ENCODE measurements at places on chromosomes 16 and 17.

DNA sequence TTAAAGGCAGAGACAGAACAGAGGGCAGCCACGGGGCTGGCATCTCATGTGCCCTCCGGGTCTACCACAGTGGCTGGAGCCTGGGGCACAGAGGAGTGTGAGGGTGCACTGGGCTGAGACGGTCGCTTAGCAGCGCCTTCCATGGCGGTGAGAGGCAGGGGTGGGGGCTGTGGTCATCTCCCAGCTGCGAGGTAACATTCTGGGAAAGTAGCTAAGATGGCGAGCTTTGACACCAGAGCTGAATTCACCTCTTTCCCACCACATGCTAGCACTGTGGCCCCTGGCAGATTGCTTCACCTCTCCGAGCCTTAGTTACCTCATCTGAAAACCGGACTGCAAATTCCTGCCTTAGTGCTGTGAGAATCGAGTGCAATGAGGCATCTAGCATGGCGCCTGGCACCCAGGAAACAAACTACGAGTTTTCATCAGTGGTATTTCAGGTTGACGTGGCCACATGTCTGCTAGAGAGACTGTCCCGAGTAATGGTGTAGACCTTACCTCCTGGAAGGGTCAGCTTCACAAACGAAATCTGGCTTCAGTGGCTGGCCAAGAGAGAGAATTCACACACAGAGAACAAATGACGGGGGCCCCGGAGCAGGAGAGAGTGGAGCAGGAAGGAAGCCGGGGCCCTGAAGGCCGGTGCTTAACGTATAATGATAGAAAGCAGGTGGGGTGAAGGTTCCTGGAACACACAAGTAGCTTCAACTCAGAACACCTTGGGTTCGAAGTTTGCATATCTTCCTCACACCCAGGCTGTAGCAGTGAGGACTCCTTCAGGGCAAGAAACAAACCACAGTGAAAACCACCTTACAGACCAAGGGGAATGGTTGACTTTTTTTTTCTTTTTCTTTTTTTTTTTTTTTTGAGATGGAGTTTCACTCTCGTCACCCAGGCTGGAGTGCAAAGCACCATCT, 63.9 kb upstream of the RPH3AL start:
- no peak for DNase-seq

DNA sequence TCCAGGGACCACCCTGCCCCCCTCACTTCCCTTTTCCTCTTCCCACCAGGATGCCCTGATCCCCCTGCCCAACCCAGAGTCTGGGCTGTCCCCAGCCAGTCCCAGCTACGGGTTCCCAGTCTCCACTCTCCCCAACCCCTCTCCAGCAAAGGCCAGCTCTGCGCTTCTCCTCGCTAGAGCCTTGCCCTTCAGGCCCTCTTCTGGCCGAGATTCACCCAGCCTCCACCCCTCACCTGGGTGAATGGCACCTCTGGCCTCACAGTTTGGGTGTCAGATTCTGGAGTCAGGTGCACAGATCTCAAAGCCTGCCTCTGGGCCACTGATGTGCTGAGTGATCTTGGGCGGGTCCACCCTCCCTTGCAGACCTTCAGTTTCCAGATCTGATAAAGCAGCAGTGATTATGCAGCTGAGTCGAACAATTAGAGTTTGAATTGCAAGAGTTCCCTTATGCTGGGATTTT, 185.6 kb upstream of the TNRC6C start:
- no peak for DNase-seq

DNA sequence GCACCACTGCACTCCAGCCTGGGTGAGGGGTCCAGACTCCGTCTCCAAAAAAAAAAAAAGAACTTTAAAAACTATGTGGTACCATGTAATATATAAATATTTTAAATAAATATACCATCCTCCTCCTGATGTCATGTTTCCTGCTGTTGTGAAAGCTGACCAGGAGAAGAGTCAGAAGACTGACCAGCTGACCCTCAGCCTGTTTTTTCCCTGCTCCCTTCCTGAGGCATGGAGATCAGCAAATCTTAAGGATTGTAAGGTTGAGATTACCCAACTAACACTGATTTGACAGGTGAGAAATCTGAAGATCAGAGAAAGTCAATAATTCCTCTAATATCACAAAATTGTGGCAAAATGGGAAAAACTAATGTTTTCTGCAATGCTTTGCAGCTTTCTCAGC, 18.1 kb downstream of the NCOR1 start:
- no peak for DNase-seq

- DNase-seq = no peak
Measured at GRCh38 chr16:12349936-12350850, 373.7 kb downstream of the SNX29 start.

DNA sequence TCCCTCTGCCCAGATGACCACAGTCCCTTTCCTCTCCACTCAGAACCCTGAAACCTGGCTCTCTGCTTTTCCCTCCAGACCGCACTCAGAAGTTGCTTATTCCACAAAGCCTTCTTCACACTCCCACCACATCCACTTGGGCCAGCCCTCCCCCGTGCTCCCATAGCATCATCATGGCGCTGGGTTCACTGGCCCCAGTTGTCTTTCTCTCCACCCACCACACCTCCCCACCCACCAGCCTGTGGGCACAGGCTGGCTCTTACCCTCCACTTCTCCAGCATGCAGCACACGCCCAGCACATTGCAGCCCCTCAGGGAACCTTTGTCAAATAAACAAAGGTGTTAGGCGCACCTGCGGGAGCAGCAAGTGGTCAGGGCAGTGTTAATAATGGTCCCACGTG, 130.0 kb downstream of the KATNIP start:
- no peak for DNase-seq

GRCh38 chr17:12839042-12839441, 49.7 kb downstream of the ARHGAP44 start:
- DNase-seq = no peak

GRCh38 chr17:3400055-3400454, 1.8 kb upstream of the OR1E1 start:
- DNase-seq = no peak

- DNase-seq = no peak
Measured at GRCh38 chr17:57536289-57536688, 208.8 kb downstream of the CCDC182 start.

- DNase-seq = no peak
Measured at GRCh38 chr17:51046514-51047384, 73.9 kb downstream of the SPAG9 start.

DNA sequence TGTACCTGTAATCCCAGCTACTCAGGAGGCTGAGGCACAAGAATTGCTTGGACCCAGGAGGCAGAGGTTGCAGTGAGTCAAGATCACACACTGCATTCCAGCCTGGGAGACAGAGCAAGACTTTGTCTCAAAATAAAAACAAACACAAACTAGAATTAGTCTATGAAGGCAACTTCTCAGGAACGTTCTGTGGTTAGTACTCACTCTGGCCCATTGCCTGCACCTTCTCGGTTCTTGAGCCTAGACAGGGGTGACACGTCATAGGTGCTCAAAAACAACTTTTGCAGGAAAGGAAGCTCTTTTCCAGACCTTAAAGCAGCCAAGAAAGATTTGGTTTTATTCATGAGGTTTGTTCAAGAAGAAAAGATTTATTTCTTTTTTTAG, 22.3 kb upstream of the CNOT1 start:
- no peak for DNase-seq

DNA sequence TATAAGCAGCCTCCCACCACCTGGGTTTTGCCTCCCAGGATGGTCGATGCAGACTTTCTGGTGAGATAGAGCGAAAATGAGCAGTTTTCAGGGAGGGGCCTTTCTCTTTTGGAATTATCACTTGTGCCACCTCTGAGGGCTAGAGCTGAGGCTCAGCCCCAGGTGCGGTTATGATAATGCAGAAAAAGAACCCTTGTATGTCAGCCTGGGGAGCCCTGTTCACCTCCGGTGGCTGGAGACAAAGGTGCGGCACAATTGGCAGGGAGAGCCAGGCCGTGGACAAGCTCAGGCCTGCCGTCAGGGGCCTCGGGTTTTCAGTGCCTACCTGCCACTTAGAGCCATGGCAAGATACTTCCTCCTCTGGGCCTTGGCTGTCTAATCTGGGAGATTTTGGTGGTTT, 4.4 kb downstream of the SCPEP1 start:
- DNase-seq = no peak

DNA sequence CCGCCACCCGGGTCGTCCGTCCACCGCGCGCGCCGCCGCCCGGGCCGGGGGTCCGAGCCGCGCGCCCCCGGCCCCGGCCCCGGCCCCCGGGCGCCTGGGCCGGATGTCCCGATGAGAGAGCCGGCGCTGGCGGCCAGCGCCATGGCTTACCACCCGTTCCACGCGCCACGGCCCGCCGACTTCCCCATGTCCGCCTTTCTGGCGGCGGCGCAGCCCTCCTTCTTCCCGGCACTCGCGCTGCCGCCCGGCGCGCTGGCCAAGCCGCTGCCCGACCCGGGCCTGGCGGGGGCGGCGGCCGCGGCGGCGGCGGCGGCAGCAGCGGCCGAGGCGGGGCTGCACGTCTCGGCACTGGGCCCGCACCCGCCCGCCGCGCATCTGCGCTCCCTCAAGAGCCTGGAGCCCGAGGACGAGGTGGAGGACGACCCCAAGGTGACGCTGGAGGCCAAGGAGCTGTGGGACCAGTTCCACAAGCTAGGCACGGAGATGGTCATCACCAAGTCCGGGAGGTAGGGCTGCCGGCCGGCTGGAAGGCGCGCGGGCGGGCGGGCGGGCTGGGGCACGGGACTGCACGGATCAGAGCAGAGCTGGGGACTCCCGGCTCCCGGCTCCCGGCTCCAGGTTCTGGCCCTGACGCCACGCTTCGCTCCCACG, 548 bp downstream of the TBX2 start:
- DNase-seq = no peak

GRCh38 chr17:40564195-40564882, 933 bp downstream of the CCR7 start:
- peak; percentile 30 for DNase-seq

DNA sequence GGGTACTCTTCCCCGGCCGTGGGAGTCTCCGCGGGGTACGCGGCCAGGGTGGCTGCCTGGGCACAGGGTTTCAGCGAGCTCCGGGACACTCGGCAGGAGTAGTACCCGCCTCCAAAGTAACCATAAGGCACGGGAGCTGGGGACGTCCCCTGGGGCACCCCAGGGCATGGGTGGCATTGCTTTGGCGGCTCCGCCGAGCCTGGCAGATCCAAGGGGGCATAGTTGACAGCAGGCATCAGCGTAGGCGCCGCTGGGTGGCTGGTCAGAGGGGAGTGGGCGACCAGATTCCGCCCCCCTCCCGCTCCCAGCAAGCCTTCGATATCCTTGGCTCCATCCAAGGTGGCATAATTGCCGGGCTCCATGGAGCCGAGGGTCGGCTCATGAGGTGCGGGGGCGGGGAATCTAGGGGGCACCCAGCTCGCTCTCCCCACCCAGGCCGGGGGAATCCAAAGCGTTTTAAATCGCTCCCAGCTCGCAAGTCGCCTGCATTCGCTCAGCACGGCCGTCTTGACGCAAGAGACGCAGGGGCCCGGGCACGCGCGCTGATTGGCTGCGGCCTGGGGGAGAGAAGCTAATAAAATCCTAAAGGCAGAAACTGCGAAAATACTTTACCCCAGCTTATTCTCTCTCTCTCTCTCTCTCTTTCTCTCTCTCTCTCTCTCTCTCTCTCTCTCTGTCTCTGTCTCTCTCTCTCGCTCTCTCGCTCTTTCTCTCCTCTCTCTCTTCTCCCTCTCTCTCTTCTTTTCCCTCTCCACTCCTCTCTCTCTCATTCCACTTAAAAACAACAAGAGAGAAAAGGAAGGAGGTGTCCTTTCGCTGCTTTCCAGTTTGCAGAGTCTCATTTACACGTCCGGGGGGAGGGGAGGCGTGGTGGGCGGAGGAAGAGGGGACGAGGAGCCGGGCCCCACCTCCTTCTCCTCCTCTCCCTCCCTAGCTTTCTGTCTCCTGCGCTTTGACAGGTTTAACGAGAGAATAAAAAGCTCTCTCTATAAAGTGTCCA, at the start of gene HOXB13:
TSS of gene HOXB13 (minus strand) at position 519 of the 1,000 bp plus-strand sequence. CDS start at position 362, 157 bp downstream.
- DNase-seq = no peak

- no peak for DNase-seq
Measured at GRCh38 chr16:689175-689897, 862 bp downstream of the WDR24 start.

DNA sequence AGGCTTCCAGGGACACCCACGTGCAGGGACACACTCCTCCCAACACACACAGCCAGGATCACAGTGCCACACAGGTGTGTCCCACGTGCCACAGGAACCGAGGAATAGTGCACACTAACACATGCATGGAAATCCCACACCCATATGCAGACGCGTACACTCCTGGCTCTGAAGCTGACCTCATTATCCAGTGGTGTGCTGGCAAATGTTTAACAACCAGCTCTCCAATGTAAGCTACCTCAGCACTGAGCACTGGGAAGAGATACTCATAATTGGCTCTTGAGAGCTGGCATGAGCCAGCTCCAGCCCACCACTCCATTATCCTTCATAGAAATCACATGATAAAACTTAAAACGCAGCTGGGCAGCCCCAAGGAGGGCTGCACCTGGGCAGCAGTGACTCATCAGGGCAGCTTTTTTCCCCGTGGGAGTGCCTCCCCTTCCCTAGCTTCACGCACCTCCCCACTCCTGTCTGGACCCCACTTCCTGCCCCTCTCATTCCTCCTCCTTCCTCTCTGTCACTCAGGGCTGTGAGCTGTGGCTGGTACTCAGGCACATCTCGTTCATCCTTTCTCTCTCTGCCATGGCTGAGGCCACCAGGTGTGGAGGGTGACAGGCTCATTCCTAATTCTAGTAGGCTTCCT, 14.9 kb upstream of the TBX21 start:
- no peak for DNase-seq

GRCh38 chr17:53844491-53845107, 21.9 kb downstream of the KIF2B start:
- no peak for DNase-seq

DNA sequence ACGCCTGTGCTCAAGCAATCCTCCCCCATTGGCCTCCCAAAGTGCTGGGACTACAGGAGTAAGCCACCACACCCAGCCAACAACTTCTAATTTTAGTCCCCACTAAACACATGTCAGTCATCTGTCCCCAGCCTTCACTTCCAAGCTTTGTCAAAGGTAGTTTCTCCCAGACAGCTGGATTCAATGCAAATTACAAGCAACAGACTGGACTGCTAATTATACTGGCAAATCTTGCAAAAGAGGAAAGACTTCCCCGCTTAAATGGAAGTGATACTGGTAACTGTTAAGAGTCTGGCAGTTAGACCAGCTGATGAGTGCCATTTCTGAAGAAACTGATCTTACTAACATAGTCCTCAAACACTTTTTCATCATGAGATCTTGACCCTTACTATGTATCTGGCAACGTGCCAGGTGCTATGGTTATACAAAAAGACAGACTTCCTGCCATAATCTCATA, 8.2 kb upstream of the GGA2 start:
- DNase-seq = no peak

GRCh38 chr16:12092544-12092921, 116.0 kb downstream of the SNX29 start:
- DNase-seq = no peak

DNA sequence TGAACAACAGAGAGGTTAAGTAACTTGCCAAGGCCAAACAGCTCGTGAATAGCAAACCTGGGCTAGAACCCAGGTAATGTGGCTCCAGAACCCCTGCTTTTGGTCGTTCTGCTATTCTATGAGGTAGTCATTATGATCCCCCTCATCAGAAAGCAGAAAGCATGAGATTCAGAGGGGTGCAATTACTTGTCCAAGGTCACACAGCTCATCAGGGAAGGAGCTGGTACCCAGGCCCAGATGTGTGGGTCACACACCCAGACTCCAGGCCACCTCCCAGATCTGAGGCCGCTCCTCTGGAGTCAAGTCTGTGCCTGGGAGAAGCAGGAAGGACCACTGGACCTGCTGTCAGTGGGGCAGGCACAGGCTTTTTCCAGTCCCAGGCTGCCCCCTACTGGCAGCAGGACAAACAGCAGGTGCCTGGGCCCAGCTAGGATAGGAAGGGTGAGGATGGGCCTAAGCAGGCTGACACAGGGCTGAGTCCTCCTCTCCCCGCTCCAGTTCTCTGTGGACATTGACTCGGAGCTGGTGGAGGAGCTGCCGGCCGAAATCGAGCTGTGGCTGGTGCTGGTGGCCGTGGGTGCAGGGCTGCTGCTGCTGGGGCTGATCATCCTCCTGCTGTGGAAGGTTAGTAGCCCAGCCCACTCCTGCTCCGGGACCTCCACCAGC, 7.8 kb upstream of the PDK2 start:
- peak; percentile 45 for DNase-seq

All from activated naive CD4-positive, alpha-beta T cell (primary cell).